ENCODE measurements at places on chromosomes 3 and 15. TPM values are rescaled to one million over a fixed set of nuclear protein-coding genes. Genes with fewer than 3 reads are reported as not detected.

GRCh38 chr15:40567111-40567510 lies 2.0 kb upstream of the RPUSD2 start:
- H3K4me1 ChIP-seq: peaks cover 14% of the 10 kb centered on the region
- H3K4me3 ChIP-seq: no peak overlapping the region
- no peak for DNase-seq
- H3K27ac ChIP-seq: no peak overlapping the region
- no peaks in the 10 kb centered on the region for H3K27me3 ChIP-seq

DNA sequence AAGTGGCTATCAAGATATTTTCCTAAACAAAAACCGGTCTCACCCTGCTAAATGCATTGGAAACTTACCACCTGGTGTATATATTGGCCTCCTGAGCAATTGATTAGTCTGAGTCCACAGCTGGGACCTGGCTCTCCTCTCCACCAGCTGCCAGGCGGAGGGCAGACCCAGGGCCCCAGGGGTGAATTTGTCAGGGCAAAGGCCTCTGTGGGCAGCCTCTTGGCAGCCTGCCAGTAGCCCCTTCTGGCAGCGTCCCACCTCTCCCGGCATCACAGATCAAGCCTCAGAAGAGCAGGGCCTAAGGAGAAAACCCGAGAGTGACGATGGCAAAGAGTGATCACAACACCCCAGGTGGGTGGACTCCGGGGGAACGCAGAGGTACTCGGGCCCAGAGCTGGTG lies 43.0 kb upstream of the IDH2 start:
- H3K4me1 ChIP-seq: peaks cover 26% of the 10 kb centered on the region
- no peaks in the 10 kb centered on the region for H3K27me3 ChIP-seq
- no peak for DNase-seq
- no peaks in the 10 kb centered on the region for H3K36me3 ChIP-seq

TMIE gene
- polyA plus RNA-seq: 0.78 TPM

SCAANT1 gene
- polyA plus RNA-seq: 1.8 TPM

UNC13C gene
- polyA plus RNA-seq: 1.1 TPM
